Endothelial cell of umbilical vein (primary cell): ENCODE measurements at places on chromosomes 1 and 21.

DNA sequence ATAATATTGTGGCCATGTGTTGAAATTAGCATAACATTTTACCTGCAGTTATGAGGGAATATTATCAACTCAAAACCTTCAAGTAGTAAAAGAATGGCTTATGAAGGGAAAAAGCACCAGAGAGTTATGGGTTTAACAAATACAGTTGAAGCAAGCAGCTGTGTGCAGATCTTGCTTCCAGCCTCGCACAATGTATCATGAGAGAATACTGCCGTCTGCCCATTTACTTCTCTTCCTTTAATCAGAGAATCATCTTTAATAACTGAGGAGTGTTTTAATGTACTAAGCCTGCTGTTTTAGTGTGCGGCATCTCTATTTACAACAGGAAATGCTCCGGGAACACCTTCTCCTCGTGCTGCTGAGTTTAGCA lies 120.9 kb downstream of the ATG4C start:
- DNase-seq: no peak

DNA sequence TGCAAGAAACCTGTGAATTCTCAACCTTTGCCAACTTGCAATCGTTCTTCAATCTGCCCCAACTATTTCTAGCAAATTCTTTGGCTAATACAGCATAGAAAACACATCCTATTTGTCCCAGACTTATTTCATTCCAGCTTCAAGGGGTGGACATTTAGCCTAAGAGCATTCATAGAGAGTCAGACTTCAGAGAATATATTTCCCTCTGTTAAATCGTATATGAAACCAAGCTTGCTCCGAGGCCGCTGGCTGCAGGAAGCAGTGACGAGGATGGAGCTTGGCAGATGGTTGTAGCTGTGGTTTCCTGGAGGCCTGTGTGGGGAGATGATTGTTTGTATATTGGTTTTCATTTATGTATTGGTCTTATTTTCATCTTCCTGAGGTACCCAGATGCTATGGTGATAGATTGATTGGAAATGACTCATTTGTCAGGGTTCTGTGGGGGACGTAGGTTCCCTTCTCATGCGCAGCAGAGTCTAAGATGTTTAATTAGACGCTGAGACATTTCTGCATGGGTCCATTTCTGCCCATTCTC lies 26.1 kb downstream of the MAN1C1 start:
- peak; percentile 69 for DNase-seq

GRCh38 chr1:206506405-206507283 lies 687 bp upstream of the RASSF5 start:
- DNase-seq: no peak

DNA sequence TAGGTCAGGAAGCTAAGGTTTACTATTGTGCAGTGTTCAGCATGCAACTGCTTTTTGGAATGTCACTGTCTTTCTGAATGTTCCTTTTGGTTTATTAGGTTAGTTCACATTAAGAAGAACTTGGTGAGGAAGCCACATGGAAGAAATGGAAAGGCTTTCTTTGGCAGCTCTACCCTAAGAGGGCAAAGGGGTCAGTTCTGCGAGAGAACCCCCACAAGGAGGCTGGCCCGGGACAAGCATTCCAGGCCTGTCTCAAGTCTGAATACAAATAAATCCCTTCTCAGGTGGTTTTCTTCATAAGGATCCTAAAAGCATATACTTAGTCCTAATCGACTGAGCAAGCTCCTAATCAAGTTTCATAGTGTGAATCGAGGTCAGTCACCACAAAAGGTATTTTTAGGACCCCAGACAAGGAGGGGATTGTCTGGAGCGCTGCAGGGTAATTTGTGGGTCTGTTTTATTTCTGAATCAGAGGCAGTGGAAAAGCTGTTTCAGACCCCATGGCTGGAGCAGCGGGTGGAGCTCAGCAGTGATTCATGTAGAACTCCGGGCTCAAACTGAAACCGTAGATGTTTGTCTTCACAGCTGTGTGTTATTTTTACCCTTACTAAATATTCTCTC lies 63.3 kb downstream of the ERG start:
- peak; percentile 72 for DNase-seq

DNA sequence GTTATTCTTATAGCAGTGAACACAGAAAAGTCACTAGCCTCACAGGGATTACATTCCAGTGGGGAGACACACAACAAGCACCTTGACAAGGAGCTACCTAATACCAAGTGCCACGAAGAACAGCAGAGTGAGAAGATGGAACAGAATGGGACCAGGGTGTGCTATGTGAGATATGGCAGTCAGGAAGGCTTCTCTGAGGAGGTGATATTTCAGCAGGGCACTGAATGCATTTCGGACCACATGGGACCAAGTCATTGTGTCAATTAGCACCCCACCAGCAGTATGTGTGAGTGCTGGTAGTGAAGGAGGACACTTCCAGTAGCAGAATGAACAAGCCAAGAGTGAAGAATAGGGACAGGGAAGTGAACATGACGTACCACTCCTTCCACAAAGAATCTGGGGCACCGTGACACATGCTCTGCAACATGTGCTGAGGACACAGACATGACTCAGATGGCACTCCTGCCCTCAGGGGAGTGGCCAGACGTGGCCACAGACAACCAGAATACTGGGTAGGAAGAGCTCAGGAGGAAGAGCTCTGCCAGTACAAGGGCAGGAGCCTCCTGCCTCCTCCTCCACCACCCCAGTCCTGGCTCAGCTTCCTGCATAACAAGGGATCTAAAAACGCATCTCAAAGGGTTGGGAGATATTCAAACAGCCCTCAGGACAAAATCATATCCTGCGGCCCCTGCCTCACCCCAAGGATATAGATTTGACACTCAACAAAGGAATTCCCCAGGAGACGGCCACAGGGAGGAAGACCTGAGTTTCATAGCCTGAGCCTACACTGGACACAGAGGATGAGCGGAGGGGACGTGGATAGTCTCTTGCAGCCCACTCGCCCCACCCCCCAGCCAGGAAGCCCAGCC lies 102.5 kb downstream of the TRABD2B start:
- peak; percentile 17 for DNase-seq

GRCh38 chr1:1136547-1137230 lies 20.8 kb upstream of the C1orf159 start:
- DNase-seq: no peak

DNA sequence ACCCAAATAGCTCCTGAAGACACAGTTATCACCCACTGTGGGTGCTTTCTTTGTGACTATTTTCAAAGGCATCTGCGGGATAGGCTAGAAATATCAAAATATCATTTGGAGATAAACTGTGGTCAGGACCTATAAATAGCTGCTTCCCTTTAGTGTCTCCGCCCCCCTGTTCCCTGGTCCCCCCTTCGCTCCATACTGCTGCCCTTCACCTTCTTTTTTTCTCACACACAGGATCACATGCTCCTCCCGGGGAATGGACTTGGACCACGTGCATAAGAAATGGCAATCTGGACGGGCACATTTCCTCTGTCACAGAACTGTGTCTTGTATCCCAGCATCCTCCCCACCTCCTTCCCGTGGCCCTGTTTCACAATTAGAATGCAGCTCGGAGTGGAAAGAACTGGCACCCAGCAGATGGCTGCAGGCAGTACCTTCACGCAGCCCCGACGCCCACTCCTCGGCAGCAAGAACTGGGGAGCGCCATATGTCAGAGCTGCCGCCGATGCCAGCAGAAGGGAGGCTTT lies 68.8 kb upstream of the SSX2IP start:
- DNase-seq: no peak

DNA sequence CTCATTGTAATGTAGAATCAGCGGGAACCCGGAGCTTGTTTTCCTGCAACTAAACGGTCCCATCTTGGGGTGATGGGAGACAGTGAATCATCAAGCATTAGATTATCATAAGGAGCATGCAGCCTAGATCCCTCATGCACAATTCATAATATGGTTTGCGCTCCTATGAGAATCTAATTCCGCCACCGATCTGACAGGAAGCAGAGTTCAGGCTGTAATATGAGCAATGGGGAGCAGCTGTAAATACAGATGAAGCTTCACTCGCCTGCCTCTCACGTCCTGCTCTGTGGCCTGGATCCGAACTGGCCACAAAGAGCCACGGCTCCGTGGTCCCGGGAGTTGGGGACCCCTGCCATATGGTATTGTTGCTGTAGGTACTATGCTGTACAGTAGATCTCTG lies 1.6 kb downstream of the IFI44 start:
- peak; percentile 37 for DNase-seq

GRCh38 chr21:42644223-42645208 lies 8.9 kb upstream of the PDE9A start:
- DNase-seq: no peak
